Activated T-helper 17 cell treated with anti-CD3 and anti-CD28 coated beads, Interleukin-2, amount 50 U/mL, for 72 hours (primary cell): ENCODE measurements at places on chromosomes 2 and 18.

DNA sequence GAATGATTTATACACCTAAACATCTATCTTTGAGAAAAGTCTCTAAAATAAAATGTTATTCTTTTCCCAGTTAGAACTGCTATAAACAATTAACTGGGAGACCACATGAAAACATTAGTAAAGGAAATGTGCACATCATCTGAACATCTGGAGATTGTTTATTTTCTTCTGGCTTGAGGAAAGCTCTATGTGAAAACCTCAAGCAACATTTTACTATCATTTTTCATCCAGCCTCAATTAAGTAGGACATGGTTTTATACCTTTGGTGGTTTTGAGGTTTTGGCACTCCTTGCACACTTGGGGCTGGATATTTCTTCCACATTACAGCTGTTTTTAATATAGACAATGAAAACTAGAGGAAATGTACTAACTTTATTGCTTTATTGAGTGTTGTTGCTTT lies 609.5 kb upstream of the SLC8A1 start:
- ATAC-seq, result no peak

DNA sequence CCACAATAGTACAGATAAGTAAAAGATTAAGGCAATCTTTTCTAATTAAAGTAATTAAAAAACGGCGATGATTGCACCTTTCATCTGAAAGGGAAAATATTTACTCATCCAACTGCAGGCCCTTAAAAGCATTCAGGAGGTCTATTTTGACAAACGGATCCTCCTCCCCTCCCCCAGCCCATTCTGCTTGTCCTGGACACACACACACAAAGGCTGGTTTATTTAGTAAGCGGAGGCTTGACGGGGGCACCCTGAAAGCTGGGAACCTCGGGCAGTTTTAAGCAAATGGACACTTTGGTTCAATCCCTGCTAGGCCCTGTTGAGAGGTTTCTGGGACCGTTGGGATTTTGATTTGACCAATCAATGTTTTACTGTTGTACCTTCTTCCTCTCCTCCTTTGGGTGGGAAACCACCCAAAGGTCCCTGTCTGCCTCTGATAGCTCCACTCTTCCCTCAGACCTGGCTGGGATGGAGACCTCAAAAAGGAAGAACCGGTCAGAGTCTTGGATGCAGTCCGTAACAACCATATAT lies 135.8 kb upstream of the HAAO start:
- ATAC-seq, result no peak

DNA sequence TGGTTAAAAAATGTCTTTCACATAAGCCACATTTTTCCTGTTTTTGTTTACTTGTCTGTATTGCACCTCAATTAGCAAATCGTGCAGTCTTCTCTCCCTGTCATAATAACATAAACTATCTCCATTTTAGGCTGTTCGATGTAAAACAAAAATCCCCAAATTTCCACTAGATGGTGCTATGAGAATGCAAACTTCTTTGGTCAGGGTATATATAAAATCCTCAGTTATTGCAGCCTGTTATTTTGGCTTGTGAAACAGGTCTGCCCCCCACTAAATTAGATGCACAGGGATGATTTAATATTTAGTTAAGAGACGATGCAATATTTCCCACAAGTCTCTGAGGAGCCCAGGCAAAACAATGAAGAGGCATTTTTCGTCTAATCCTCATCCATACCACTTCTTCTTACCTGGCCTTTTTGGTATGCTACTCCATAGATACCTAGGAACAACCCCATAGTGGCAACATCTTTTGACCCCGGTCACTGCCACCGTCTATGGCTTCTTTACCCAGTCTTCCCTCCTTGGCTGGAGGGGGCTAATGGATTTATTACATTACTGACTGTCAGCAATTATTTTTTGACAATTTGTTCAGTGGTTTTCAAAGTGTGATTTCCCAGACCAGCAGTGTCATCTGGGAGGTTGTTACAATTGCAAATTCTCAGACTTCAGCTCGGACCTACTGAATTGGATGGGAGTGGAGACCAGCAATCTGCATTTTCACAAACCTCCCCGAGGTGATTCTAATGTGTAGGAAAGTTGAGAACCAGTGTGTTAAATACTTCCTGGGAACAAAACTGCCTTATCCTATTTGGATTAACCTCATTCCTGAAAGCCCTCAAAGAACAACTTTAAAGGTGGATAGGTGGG lies 117.4 kb upstream of the CWC22 start:
- ATAC-seq, result no peak

GRCh38 chr2:124683536-124684428 lies 658.7 kb downstream of the CNTNAP5 start:
- no peak for ATAC-seq

DNA sequence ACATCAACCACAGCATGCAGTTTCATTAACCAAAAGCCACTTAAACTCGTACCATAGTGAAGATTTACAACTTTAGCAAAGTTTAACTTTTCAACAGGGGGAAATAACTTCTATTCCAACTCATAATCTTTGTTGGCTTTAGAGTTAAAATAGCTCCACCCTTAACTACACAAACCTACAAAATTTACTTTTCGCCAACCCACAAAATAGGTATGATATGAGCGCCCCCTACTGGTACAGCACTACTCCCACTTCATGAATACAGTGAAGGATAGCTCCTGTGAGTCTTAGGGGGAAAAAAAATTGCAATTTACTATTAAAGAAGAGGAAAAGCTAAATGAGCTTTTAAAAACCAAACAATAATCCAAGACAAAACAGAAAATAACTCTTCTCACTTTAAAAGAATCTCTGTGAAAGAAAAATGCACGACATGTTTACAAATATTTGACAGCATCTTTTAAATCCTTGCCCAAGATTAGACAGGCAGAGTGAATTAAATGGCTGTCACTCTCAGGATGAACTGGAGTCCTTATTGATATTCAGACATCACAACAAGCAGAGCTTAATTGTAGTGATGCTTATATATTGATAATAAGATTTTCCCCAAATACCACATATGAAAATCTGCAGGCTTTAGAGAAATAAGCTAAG lies 32.2 kb downstream of the TMEFF2 start:
- peak; percentile 52 for ATAC-seq

DNA sequence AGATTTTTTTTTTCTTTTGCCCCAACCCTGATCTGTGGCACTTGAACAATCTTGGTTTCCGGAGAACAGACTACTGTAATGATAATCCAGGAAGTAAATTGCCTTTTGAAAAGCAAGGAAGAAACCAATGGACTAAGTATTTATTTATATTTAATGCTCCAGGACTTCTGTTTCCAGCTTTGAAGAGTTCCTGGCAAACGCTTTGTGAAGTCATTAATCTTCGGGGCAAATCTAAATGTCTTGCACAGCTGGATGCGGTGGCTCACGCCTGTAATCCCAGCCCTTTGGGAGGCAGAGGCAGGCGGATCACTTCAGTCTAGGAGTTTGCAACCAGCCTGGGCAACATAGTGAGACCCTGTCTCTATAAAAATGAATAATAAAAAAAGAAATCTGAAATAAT lies 135.1 kb upstream of the GATA6 start:
- ATAC-seq, result no peak
